ENCODE measurements at places on chromosomes 3 and 15.

DNA sequence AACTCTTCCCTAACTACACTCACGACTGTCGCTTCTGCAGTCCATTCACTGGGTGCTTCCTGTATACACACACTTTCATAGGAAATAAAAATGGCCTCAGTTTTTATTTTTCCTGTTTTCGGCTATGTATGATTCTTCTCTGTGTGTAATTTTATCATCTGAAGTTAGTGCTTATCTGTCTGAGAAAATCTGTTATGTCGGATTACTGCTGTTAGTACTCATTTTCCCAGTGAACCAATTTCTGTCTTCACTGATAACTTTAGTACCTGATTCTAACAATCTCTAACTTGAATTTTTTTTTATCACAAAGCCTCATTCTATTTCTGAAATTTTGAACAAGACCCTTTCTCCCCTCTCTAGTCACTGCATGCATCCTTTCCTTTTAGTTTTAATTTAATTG is 20.9 kb downstream of the RAB5A start:
- DNase-seq: no peak

GRCh38 chr15:42385206-42385979 is 26.1 kb downstream of the CAPN3 start:
- no peak for DNase-seq

DNA sequence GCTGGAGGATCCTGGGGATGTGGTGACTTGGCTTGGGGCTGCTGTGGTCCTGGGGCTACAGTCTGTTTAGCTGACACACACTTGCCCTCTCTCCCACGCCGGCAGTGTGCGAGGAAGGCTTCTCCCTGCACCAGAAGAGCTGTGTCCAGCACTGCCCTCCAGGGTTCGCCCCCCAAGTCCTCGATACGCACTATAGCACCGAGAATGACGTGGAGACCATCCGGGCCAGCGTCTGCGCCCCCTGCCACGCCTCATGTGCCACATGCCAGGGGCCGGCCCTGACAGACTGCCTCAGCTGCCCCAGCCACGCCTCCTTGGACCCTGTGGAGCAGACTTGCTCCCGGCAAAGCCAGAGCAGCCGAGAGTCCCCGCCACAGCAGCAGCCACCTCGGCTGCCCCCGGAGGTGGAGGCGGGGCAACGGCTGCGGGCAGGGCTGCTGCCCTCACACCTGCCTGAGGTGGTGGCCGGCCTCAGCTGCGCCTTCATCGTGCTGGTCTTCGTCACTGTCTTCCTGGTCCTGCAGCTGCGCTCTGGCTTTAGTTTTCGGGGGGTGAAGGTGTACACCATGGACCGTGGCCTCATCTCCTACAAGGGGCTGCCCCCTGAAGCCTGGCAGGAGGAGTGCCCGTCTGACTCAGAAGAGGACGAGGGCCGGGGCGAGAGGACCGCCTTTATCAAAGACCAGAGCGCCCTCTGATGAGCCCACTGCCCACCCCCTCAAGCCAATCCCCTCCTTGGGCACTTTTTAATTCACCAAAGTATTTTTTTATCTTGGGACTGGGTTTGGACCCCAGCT is 2.9 kb upstream of the FES start:
- DNase-seq: no peak

DNA sequence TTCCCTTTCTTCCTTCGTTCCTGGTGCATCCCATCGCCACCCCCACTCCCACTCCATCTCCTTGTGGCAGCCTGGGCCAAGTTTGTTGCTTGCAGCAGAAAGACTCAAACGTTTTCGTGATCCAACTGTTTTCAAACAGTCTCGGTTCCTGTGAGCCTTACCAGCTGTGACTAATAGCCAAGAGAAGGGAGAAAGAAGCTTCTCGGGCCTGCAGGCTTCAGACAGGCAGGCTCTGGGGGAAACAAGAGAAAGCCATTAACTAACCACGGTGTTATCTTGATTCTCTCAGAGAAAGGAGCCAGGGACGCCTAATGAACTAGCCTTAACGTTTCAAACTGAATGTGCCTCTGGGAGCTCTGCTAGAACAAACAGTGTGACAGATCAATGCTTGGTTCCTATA is 742.0 kb downstream of the NR2F2 start:
- DNase-seq: no peak

DNA sequence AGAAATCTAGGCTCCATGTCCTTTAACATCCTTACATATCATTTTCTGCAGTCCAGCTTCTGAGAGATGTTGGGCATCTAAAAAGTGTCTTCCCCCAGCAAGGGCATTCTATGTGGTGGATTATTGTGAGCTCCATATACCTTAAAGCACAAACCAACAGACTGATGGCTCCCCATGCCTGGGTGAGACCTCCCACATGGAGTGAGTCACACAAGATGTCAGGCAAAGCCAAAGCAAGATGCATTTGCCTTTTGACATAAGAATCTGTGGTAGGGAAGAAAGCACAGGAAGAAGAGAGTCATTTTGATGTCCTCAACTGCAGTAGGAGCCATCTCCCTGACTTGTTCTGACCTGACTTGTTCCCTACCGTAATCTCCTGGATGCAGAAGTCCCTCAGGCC is 238.7 kb upstream of the EIF1B start:
- DNase-seq: no peak

- DNase-seq: no peak
These were observed 60.1 kb upstream of the PRR23E start for GRCh38 chr3:127132876-127133275.

DNA sequence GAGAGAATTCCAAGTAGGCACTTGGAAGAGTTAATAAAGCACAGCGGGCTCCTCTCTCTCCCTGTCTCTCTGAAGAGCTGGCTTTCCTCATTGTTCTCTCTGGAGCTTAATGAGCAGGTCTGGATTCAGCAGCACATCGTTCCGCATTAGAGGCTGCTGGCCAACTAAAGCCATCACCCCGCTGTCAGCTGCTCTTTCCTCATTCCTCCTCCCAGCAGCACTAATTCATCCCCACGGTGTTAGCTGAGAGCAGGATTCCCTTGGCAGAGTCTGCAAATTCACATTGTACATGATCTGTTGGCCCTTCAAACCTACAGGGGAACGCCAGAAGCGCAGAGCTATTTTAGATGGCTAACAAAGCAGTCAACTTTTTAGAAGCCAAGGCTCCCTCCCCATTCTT is 44.2 kb downstream of the SGO1 start:
- no peak for DNase-seq

- DNase-seq: no peak
These were observed 6.7 kb downstream of the CMTM8 start for GRCh38 chr3:32245200-32245599.

DNA sequence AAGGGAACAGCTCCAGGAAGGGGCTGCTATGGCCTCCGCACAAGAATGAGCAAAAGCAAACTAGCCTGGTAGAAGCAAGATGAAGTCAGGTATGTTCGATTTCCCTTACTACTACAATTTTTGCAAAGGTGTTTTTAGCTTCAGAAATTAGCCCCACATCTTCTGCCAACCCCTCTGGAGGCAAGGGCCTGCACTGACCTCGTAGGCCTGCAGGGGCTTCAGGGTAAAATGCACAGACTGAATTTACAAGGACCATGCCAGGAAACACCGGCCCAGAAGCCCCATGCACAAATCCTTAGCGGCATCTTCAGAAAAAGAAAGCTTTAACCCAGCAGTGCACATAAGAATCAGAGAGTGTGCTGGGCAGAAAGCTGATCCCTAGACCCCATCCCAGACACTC is 53.0 kb downstream of the SLC6A1 start:
- no peak for DNase-seq

GRCh38 chr15:25838871-25839195 is 24.3 kb downstream of the ATP10A start:
- DNase-seq: no peak

- no peak for DNase-seq
These were observed 30.3 kb downstream of the SYNM start for GRCh38 chr15:99135194-99135593.

DNA sequence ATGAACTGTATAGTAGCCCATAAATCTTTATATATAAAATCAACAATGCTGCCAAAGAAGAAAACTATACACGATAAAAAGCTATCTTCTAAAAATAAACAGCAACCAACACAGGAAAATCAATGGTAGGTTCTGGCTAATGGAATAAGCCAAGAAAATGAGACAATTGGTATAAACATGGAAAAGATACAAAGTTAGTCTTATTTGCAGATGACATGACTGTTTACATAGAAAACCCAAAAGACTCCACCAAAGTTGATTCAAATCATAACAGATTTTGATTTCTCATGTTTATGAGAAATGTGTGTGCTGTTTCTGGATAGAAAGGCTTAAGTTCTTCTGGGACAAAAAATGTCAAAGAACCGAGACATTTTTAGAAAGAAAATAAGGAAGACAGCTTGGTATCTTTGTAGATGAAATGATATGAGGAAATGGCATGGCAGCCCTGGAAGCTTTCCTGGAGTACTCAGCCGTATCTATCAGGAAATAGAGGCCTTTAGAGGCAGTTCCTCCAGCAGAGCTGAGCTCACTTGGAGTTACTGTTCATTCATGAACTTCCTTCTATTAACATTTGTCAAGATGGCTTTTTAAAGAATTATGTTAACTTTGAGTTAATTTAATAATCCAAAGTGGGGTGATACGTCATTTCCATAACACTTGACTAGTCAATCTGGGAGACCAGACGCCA is 36.7 kb upstream of the VILL start:
- DNase-seq: no peak

- DNase-seq: no peak
These were observed 5.8 kb downstream of the ACKR2 start for GRCh38 chr3:42814914-42815507.

DNA sequence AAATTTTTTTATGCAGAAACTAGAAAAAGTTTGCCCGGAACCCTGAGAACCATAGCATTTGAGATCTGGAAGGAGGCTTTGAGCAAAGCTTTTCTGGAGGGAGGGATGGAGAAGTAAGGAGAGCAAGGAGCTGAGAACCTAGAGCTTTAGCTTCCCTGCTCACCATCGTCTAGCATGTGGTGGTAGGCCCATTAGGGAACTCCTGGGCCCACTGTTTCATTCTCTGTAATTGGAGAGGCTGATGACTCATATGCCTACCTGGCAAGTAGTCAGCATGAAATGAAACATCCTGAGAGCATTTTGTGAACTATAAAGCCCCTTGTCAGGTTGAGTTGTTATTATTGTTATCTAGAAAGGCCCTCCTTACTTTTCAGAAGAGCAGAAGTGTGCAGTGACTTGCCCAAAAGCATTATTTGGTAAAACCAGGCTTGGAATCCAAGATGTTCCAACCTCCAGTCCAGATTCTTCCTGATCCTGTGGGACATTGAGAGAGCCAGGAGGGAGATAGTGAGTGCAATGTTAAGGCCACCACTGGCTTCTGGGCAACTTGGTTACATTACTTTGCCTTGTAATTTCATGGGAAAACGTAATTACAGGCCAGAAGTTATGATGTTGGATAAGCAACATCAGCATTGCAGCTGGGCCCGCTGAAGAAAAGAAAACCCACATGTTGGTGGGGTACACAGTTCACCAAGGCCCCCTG is 104.5 kb upstream of the BFSP2 start:
- DNase-seq: no peak

GRCh38 chr3:115330430-115330829 is 183.3 kb upstream of the ZBTB20 start:
- no peak for DNase-seq

DNA sequence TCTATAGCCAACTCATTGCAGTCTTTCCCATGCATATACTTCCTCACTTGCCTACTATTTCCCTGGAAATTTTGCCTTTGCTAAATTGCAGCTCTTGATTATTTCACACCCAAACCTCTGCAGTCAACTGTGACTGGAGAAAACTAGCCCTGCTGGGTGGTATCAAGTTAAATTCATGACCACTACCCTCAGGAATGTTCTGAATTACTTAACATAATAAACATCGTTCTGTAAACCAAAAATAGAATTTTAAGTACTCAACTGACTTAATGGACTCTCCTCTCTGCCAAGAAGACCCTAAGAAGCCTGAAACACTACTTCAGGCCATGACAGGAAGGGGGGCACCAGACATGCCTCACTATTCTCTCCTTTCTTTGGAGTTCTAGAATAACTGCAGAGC is 1278.0 kb upstream of the GBE1 start:
- no peak for DNase-seq

GRCh38 chr3:126866175-126866759 is 116.6 kb upstream of the PLXNA1 start:
- no peak for DNase-seq
